HTR-8/SVneo (cell line): ENCODE measurements at places on chromosomes 12 and 14.

DNA sequence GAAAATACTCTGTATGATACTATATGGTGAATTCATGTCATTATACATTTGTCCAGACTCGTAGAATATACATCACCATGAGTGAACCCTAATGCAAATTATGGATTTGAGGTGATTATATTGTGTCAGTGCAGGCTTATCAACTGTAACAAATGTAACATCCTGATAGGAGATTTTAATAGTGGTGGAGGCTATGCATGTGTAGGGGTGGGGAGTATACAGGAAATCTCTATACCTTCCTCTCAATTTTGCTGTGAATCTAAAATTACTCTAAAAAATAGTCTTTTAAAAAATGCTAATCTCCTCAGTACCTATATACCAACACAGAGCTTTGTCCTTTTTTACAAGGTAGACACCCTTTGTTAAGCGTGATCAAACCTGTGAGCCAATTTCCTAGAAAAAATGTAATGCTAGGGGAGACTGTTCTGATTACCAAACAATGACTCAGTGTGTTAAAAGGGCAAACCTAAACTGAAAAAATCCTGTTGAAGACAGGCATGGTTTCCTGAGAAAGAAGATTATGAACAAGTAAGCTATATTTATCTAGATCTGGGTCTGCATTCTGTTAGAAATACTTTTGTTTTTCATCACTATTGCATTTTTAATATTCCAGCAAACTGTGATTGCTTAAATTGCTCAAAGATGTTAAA, 170.9 kb downstream of the DUSP6 start:
- no peak for DNase-seq

GRCh38 chr14:25259470-25259869, 209.5 kb upstream of the STXBP6 start:
- no peak for DNase-seq

DNA sequence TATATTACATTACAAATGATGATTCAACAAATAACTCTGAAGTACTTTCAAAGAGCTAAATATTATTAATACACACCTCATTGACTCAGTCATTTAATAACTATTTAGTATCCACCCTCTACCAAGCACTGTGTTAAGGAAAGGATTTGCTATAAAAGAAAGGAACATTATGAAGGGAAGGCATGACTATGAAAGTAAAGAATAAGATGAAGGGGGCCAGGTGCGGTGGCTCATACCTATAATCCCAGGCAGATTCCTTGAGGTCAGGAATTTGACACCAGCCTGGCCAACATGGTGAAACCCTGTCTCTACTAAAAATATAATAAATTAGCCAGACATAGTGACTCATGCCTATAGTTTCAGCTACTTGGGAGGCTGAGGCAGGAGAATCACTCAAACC, 107.9 kb downstream of the PLCZ1 start:
- DNase-seq: no peak

DNA sequence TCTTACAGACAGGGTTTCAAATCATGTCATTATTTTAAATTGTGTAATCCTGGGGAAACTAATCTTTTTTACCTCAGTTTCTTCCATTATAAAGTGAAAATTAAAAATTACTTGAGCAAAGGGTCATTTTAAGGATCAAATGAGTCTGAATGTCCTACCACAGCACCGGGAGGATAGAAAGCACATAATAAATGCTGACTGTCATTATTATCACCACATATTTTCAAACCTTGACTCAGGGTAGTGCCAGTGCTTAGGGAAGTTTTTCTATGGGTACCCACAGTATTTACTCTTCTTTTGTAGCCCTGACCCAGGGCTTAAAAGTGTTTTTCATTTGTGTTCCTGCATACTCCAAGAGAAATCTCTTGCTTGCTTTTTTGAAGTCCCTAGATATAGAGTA, 60.5 kb downstream of the KCNMB4 start:
- no peak for DNase-seq

DNA sequence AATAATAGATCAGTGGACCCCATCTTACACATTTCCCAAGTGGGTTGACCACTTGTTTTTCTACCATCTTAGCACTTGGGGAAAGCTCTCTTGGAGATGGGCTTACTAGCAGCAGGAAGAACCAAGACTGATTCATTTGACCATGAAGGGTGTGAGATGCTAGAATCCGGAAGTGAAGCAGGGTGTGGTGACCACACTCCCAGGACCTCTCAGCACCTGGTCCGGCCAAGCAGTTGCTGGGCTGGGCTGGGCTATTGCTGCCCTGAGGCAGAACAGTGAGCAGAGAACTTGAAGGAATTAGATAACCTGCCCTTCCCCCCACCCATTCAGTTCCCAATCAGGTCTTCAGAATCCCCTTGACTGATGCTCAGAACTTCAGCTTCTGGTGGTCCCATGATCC, 24.4 kb downstream of the ADCY6 start:
- DNase-seq: no peak

GRCh38 chr12:88895634-88896033, 315.4 kb upstream of the KITLG start:
- DNase-seq: no peak

- no peak for DNase-seq
These were observed 275.6 kb upstream of the NOVA1 start for GRCh38 chr14:26873362-26873960.

DNA sequence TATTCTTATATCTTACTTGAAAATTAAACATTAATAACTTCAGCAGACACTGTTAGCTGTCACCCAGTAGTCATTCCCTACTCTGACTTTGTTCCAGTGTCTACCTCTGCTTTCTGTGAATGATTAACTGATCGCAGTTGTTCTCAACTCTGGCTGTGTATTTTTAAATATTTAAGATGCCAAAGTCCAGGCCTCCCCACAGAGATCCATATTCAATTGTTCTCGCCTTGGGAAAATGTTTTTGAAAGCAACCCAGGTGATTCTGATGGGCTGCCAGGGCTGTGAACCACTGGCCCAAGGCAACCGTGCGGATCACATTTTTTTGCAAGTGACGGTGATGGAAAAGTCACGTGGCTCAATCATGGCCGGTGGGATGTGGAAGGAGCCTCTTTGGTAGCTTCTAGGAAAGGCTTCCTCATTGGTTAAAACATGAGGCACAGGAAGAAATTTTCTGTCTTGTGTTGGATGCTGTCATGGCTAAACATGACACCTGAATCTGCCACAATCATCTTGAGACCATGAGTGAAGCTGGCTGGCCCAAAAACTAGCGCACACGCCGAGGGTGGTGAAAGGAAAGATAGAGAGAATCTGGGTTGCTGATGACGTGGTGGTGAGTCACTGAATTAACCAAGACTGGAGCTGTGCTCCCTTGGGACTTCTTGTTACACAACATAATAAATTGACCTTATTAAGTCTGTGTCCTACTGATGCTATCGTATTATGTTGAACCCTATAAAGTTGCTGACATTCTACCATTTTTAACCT, 37.2 kb downstream of the RDH12 start:
- peak; percentile 89 for DNase-seq

- DNase-seq: no peak
These were observed 38.8 kb downstream of the FBXO21 start for GRCh38 chr12:117151403-117152031.

DNA sequence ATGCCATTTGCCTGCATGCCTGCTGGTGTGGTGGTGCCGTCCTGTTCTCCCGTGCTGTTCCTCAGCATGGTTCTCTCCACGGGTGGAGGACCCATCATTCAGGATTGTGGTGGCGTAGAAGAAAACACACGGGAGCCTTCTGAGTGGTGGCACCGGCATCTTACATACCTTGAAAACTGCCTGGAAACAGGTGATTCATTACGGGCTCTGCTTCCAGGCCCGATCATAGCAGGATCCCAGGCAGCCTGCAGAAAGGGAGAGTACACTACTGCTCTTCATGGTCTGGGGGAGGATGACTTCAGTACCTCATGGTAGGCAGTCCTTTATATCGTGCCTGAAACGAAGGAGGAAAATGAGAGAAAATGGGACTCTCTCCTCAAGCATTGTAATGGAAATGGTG, 66.6 kb upstream of the KCNA5 start:
- no peak for DNase-seq

GRCh38 chr12:110668480-110669192, 20.3 kb downstream of the HVCN1 start:
- no peak for DNase-seq

DNA sequence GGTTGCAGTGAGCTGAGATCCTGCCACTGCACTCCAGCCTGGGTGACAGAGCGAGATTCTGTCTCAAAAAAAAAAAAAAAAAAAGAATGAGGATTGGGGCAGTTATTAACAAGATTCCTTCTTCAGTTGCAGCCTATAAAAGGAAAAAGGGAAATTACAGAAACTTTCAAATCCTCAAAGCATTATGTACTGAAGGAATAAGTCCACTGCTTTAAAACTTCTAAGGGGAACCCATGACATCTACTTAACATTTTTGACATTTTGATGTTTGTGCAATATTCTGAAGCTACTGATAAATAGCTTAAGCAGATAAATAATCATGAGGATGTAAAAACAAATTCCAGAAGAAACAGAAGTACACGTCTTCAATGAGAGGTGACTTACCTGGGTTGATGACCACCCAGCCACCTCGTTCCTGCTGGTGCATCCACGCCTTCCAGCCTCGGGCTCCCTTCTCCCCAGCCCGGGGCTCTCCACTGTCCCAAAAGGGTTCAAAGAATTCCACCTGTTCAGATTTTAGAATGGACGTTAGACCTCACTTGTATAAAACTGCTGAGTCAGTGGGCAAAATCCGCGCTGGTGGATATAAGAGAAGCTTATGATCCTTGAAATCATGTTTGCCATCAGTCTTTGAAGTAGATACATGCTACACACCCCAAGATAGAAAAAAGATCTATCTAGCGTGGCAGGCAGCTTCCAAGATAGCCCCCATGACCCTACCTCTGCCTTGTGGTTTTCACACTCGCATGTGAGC, 33.7 kb downstream of the NRDE2 start:
- no peak for DNase-seq

GRCh38 chr14:100296106-100296651, 10.1 kb downstream of the SLC25A29 start:
- no peak for DNase-seq

GRCh38 chr14:104557086-104557485, 22.5 kb upstream of the C14orf180 start:
- DNase-seq: no peak

DNA sequence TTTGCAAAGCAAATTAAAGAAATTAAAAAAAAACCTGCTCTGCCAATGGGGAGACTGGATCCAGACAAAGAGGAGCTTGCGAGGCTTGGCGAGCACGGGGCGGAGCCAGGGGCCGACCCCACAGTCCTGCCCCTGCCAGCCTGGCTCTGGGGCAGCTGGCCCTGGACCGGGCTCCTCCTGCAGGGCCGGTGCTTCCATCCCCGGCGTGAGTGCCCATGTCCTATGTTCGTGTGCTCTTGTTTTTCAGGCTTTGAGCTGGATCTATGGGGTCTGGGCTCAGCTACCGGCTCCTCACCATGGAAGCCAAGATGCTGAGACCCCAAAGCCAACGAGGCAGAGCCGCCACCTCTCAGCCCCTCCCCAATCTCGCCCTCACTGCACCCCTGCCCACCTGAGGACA, 176.8 kb downstream of the KIF26A start:
- no peak for DNase-seq

GRCh38 chr14:99571303-99571986, 32.6 kb downstream of the CCDC85C start:
- no peak for DNase-seq

DNA sequence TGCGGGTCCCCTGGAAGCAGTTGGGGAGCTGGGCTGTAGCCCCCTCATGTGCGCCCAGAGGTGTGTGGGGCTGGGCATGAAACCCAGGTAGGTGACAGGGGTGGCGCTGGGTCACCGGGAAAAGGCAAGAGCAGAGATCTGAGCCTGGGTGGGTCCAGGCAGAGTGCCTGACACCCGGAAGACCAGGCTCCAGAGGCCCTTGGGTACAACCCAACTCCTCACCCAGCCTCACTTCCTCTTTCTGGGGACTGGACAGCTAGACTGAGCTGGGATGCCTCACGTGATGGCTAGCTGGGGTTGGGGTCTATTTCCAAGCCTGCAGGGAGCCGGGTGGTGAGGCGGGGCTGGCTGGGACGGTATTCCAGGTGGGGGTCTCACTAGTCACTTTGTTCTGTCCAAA, 16.3 kb upstream of the CYP46A1 start:
- no peak for DNase-seq

- DNase-seq: no peak
These were observed 32.6 kb upstream of the NTF3 start for GRCh38 chr12:5399266-5399665.

GRCh38 chr12:111886662-111887545, 44.9 kb downstream of the MAPKAPK5 start:
- DNase-seq: no peak

DNA sequence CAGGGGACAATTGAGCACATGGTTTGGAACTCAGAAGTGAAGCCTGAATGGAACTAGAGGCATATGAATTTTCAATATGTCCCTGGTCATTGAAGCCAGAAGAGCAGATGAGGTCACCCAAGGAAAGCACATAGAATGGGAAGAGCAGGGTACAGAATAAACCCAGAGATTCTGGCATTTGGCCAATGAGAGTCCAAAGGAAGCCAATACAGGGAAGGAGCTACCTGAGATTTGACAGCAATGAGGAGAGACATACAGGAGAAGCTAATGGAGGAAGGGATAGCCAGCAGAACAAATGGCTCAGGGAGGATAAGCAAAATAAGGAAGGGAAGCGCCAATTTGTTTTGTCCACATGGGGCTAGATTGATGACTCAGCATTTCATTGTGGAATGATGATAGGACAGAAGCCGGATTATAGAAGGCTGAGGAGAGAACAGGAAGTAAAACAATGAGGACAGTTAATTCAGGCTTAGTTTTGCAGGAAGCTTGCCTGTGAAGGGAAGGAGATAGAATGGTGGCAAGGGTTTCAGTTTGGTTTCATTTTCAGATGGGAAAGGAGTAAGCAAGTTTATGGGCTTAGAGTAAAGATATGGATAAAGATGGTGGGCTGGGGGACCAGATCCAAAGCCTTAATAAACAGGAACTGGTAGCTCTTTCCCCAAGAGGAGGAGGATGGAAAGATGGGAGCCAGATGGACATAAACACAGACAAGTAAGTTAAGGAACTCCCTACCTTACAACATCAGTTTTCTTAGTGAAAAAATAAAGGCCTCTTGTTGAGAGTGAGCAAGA, 3.2 kb upstream of the SPTSSA start:
- DNase-seq: no peak

DNA sequence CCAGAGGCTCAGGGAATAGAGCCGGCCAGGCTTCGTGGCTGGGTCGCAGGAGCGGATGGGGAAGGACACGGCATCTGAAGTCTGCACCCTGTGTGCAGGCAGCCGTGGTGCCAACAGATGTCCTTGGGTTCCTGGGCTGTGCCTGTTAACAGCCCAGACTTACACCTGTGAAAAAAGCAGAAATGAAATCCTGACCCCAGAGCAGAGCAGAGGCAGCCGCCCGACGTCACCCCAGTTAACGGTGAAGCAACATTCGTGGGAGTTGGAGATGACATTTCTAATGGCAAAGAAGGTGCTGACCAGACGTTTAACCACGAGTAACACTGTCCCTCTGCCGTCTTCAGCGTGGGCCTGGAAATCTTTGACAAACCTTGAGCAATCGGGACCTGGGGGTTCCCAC, 200.3 kb upstream of the DIO3 start:
- no peak for DNase-seq

- DNase-seq: no peak
These were observed 15.1 kb downstream of the LTBP2 start for GRCh38 chr14:74596741-74597450.
